Stimulated activated CD4-positive, alpha-beta T cell treated with anti-CD3 and anti-CD28 coated beads, TNF-alpha, amount 100 ng/mL, for 1 hour (primary cell): ENCODE measurements at places on chromosomes 16 and 17.

DNA sequence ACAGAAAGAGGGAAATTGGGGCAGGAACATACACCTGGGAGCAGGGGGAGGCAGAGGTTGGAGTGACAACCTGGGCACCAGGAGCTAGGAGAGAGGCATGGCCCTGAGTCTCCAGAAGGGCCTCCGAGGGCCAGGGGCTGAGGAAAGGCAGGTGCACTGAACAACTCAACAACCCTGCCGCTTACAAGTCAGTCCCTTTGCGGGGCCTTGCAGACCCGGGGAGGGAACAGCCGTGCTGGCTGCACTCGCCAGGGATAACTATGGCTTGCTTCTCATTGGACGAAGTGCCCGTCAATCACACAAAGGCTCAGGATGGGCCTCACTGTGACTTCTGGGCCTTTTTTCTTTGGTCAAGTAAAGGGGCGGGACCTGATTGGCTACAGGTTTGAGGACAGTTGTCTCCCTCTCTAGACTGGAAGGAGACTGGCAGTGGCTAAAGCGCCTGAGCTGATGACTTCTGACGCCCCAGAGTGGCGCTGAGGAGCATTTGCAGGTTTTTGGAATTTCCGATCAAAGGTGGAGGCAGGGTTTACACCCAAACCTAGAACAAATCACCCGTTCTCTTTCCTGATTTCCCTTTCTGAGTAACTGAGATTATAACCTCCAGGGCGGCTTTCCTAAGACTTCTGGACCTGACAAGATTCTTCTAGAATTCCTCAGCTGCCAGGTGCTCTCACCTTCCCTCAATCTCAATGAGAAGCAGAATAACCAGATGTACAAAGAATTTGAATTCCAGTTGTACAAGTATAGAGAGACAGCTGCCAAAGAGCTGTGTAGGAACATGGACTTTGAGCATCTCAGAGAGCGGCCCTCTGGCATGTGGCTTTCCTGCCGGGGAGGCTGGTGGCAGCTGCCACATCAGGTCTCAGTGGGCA lies 27.6 kb upstream of the ST6GALNAC2 start:
- DNase-seq = no peak

- DNase-seq = no peak
These were observed 68.8 kb downstream of the CMIP start for GRCh38 chr16:81513204-81514040.

DNA sequence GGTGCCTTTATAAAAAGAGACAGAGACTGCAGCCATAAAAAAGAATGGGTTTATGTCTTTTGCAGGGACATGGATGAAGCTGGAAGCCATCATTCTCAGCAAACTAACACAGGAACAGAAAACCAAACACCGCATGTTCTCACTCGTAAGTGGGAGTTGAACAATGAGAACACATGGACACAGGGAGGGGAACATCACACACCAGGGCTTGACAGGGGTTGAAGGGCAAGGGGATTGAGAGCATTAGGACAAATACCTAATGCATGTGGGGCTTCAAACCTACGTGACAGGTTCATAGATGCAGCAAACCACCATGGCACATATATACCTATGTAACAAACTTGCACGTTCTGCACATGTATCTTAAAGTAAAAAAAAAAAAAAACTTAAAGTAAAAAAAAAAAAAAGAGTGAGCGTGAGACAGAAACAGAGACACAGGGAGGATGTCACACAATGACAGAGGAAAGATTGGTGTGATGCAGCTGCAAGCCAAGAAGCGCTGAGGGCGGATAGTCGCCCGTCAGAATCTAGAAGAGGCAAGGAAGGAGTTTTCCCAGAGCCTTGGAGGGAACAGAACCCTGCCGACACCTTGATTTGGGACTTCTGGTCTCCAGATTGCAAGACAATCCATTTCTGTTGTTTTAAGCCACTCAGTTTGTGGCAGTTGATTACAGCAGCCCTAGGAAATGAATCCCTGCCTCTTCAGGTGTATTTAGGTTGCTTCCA lies 27.4 kb upstream of the TNS4 start:
- DNase-seq = no peak

DNA sequence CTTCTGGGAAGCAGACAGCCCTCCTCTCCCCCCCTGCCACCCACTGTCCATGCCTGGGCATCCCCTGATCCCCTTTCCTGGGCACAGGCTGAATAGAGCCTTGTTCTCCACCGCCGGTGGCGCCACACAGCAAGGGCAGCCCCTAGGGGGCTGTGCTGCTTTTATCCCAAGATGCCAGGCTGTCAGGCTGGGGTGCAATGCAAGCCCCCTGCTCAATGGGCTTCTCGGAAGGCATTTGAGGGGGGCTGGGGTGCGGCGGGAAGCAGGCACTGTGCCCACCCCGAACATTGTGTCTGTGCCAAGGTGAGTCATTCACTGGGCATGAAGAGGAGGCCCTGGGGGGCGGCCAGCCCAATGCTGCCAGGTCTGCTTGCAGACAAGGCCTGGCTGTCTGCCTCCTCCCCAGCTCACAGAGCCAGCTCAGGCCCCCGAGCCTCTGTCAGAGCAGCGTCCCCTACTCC lies 1.5 kb upstream of the GFAP start:
- no peak for DNase-seq

DNA sequence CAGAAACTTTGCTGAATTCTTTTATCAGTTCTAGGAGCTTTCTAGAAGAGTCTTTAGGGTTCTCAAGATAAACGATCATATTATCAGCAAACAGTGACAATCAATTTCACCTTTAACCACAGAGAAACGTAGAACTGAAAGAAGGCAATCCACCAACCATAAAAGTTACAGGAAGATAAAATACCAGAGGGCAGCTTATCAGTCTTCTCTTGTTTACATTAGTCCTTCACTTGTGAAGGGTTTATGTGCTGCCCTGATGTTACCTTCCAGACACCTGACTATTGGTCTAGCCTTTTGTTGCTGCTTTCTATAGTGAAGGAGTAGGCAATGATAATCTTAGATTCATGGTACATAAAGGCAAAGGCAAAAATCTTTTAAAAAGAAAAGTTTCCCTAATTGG lies 73.2 kb upstream of the EFCAB3 start:
- DNase-seq = no peak

DNA sequence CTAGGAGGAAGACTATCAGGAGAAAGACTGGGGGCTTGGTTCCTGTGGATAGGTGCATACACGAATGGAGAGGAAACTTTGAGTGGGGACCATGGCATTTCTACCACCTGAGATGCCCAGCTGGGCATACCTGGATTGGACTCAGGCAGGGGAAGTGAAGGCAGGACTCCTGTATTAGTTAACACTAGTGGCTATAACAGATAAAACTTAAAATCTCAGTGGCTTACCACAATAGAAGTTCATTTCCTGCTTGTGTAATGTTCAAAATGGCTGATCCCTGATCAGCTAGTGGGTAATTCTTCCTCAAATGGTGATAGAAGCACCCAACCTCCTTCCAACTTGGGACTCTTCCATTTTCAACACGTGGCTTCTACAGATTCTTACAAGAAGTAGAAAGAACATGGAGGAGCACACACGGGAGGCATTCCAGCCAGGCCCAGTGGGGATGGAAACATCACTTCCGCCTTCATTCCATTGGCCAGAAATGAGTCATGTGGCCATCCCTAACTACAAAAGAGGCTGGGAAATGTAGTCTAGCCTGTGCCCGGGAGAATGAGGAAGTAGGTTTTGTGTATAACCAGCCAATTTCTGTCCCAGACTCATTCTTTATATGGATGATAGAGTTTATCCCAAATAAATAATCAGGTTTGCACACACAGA lies 112.1 kb downstream of the UTP18 start:
- DNase-seq = no peak

DNA sequence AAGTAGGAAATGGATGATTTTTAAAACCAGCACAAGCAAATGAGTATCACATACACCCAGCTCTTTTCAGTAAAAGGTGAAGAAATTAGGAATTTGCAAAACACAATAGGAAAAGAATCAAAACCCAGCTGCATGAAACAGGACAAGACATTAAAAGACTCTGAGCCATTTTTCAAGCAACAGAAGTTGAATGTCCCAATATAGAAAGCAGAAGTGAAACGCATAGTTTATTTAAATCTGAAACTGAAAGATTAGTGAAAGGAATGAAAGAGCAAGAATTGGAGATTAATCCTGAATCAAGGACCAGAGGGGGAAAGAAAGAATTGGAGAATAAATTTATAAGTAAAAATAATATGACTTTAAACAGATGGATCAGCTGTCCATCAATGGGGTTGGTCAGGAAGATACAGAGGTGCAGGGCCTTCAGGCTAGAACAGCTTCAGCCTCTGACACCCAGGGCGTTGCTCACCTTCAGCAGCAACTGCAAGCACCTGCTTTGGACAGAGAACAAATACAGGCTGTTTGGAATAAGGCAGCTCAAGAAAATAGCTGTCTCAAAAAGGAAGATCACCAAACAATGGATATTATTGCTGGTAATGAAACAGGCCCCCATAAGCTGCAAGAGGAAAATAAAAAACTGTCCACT lies 3.9 kb upstream of the ARHGAP17 start:
- no peak for DNase-seq

GRCh38 chr17:1251866-1252608 lies 18.2 kb upstream of the BHLHA9 start:
- DNase-seq = no peak

DNA sequence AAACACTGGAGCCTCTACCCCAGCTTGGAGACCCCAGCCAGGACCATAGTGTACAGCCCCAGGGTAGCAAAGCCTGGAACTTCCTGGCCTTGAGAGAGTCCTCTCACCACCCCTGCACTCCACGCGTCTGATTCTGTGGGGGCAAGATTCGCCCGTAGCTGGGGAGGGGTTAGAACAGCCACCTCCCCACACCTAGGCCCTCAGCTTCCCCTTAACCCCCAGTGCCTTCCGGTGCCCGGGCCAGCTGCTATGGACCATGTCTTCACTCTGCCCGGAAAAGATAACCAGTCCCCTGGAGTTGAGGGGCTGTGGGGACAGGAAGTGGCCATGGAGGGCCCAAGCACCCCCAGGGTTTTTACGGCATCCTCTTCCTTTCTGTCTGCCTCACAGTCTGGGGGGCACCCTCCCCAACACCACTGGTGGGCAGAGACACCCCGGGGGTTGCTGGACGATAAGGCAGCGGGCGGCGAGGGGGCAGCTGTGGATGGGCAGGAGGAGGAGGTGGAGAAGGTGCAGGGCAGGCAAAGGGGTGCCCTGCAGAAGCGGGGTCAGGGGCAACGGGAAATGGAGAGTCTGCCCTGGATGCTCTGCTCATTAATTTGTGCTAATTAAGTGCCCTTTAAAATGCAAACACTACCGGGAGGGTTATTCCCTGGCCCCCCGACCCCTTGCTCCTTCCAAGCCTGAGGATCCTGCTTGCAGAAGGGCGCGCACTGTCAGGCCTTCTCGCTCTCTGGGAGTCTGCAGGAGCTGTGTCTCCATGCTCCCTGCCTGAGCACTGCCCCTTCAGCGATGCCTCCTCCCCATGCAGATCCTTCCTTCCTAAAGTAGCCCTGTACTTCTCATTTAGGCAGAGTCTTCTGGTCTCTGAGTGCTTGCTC lies 2.4 kb downstream of the PRSS27 start:
- DNase-seq = no peak

GRCh38 chr16:56202036-56202435 lies 10.7 kb downstream of the GNAO1 start:
- no peak for DNase-seq

- no peak for DNase-seq
These were observed 11.6 kb downstream of the IL34 start for GRCh38 chr16:70657956-70658355.

- DNase-seq = no peak
These were observed 7.6 kb downstream of the MYO1C start for GRCh38 chr17:1484676-1485422.

DNA sequence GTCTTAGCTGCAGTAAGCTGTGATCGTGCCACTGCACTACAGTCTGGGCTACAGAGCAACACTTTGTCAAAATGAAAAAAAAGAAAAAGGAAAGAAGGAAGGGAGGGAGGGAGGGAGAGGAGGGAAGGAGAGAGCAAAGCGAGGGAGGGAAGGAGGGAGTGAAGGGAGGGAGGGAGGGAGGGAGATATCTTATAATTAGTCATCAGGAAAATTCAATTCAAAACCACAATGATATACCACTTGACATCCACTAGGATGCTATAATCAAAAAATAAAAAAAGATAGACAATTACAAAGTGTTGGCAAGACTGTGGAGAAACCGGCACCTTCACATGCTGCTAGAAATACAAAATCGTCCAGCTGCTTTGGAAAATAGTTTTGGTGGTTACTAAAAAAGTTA lies 93.8 kb downstream of the CDC27 start:
- no peak for DNase-seq

GRCh38 chr17:74812109-74813009 lies 36.2 kb upstream of the NAT9 start:
- no peak for DNase-seq

DNA sequence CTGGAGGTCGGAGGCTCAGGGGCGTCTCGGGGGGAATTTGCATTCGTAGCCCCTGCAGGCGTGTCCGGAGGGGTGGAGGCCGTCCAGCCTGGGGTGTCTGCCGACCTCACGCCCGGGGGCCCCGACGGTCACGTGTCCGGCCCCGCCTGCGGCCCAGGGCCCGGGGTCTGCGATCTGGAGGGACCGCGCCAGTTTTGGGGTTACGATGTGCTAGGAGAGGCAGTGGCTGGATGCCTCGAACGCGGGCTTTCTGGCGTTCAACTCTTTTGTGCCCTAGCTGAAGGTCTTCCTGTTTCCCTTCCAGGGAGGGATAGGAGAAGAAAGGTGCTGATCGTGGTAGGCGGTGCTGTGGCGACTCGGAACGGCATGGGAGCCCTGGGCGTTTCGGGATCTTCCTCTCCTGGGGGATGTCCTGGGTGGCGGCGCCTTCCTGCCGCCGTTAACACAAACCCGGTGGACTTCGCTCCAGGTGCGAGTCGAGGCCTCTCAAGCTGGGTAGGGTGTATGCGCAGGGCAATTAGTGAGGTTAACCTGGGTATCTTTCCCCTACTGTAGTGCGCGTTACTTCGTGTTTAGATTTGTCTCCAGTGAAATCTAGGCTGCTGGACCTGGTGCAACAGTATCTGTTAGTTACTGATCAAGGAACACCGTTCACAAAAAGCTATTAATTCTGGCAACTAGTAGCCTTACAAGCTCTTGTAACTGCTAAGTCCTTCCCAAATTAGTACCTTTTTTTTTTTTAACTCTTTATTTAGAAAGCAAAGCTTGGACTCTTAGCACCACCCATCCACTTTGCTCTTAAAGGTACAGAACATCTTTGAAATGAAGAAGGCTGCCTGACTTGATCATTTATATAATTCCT lies 1.3 kb downstream of the AKAP1 start:
- no peak for DNase-seq

- DNase-seq = no peak
These were observed 355.1 kb upstream of the MON1B start for GRCh38 chr16:76835779-76836300.

DNA sequence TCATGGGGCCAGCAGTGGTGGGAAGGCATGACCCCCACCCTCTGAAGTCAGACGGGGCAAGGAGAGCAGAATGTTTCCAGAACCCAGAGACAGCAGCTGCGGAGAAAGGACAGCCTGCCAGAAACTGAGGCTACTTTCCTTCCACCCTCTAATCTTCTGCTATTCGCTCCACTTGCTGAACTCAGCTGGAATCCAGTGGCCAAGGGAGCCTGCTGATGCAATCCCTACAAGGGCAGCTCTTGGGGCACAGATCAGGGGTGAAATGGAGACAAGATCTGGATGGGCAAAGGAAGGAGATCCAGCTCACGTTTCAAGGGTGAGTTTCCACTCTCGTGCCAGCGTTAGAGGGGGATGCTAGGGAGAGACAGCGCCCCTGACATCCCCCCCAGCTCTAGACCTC lies 479.1 kb downstream of the SLC39A11 start:
- DNase-seq = no peak

- no peak for DNase-seq
These were observed 20.4 kb upstream of the YPEL2 start for GRCh38 chr17:59311051-59311468.

GRCh38 chr16:583815-584591 lies 5.9 kb upstream of the RAB40C start:
- DNase-seq = no peak

- DNase-seq = no peak
These were observed 561.9 kb upstream of the SOX9 start for GRCh38 chr17:71558901-71559300.
